Activated T-helper 17 cell treated with anti-CD3 and anti-CD28 coated beads, Interleukin-2, amount 50 U/mL, for 72 hours (primary cell): ENCODE measurements at places on chromosomes 1 and 21. TPM values are rescaled to one million over a fixed set of nuclear protein-coding genes. Genes with fewer than 3 reads are reported as not detected.

- peaks cover 8% of the 10 kb centered on the region for H3K4me1 ChIP-seq
- H3K4me3 ChIP-seq: no peak overlapping the region
- H3K27ac ChIP-seq: no peak overlapping the region
- no peaks in the 10 kb centered on the region for H3K36me3 ChIP-seq
- ATAC-seq: no peak
- H3K27me3 ChIP-seq: no peaks in the 10 kb centered on the region
Measured at GRCh38 chr1:165884009-165884689, 56.7 kb downstream of the UCK2 start.

DNA sequence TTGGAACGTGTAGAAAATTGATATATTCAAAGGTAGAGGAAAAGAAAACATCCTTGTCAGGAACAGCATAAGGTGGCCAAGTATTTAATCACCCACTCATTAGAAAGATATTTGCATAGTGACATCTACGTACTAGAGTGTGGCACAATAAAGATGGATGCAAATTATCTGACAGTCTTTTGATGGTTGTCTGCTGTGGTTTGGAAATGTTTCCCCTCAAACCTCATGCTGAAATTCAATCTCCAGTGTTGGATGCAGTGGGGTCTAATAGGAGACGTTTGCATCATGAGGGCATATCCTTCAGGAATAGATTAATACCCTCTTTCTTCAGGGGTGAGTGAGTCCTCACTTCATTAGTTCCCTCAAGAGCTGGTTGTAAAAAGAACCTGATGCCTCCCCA is 34.1 kb upstream of the RUNX1 start:
- no peak for ATAC-seq
- H3K27ac ChIP-seq: no peak overlapping the region
- H3K36me3 ChIP-seq: no peaks in the 10 kb centered on the region
- H3K4me3 ChIP-seq: no peak overlapping the region
- H3K4me1 ChIP-seq: peaks cover 14% of the 10 kb centered on the region

DNA sequence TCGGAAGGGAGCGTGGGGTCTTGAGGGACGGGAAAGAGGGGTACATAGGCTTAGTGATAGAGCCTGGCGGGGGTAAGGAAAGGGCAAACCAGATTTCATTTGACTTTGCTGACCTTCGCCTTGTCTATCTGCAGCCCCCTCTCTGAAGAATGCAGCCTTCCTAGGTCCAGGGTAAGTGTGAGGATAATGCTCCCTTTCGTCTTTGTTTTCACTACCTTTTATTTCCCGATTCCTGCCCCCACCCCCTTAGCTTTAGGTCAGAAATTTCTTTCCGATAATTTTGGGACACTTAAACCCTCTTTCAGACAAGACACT is 396 bp downstream of the ATP5PB start:
- peaks cover 95% of the 10 kb centered on the region for H3K36me3 ChIP-seq
- H3K4me1 ChIP-seq: peaks cover 48% of the 10 kb centered on the region
- H3K27ac ChIP-seq: peak overlapping the region; percentile 99
- no peak for ATAC-seq
- peak overlapping the region; percentile 99 for H3K4me3 ChIP-seq

Gene ATP1A4
- total RNA-seq: not detected

- peaks cover 40% of the 10 kb centered on the region for H3K4me1 ChIP-seq
- peaks cover 53% of the 10 kb centered on the region for H3K36me3 ChIP-seq
- H3K27ac ChIP-seq: peak overlapping the region; percentile 40
- peak; percentile 33 for ATAC-seq
- H3K27me3 ChIP-seq: no peaks in the 10 kb centered on the region
Measured at GRCh38 chr1:43979528-43980254, 681 bp downstream of the B4GALT2 start.

DNA sequence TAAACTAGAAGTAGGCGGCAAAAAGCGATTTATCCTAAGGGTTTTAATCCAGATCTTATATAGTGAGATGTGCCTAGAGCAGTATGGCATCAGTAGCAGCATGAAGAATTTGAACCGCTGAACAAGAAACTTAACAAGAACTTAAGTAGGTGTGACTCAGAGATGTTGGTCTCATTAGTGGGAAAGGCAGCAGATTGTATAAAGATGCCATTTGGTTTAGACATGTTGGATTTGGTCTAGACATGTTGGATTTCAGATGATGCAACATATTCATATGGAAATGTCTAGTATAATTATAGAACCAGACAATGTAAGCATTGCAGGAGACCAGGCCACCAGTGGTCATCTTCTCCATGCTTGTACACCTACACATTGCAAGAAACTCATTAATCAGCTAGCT is 42.1 kb upstream of the ZP4 start:
- H3K36me3 ChIP-seq: no peaks in the 10 kb centered on the region
- no peak overlapping the region for H3K4me3 ChIP-seq
- ATAC-seq: no peak
- H3K4me1 ChIP-seq: no peaks in the 10 kb centered on the region

- no peaks in the 10 kb centered on the region for H3K36me3 ChIP-seq
- H3K4me3 ChIP-seq: no peak overlapping the region
- no peak overlapping the region for H3K27ac ChIP-seq
Measured at GRCh38 chr1:116259663-116260062, 113.4 kb upstream of the ATP1A1 start.

DNA sequence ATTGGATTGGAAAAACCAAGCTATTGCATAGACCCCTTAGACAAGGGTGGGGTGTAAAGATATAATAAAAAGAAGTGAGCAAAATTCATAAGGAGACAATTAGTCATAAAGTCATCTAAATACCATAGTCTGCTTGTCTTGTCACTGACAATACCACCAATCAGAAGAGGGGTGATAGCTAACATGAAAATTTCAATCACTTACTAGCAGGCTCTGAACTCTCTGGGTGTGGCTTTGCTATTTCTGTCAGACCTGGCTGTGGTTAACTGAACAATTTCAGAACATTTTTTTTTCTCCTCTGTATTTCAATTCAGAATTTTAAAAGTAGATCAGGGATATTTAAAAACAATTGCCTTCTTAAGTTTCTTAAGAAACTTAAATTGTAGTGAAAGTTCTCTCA is 158.5 kb upstream of the PRMT6 start:
- H3K4me1 ChIP-seq: no peaks in the 10 kb centered on the region
- ATAC-seq: no peak
- H3K27me3 ChIP-seq: no peaks in the 10 kb centered on the region
- no peak overlapping the region for H3K4me3 ChIP-seq
- no peaks in the 10 kb centered on the region for H3K36me3 ChIP-seq
- H3K27ac ChIP-seq: no peak overlapping the region

- H3K4me1 ChIP-seq: peaks cover 5% of the 10 kb centered on the region
- no peak overlapping the region for H3K4me3 ChIP-seq
- H3K27ac ChIP-seq: no peak overlapping the region
- ATAC-seq: no peak
- H3K27me3 ChIP-seq: peaks cover 11% of the 10 kb centered on the region
Measured at GRCh38 chr1:114216431-114217173, 62.9 kb upstream of the SYT6 start.
